ENCODE measurements at places on chromosomes 6 and 20. TPM values are rescaled to one million over a fixed set of nuclear protein-coding genes. Genes with fewer than 3 reads are reported as not detected.

DEFB132 gene
- not detected for polyA plus RNA-seq

EDN3 gene
- 30.9 TPM for polyA plus RNA-seq

COL9A3 gene
- polyA plus RNA-seq = 6.1 TPM

DZANK1 gene
- polyA plus RNA-seq = 2.5 TPM

GRCh38 chr6:155493026-155493693 is 37.5 kb upstream of the NOX3 start:
- no peak for DNase-seq

GRCh38 chr20:59120919-59121318 is 42.7 kb upstream of the ZNF831 start:
- DNase-seq = no peak

- no peak for DNase-seq
Observed at GRCh38 chr20:45164906-45165305, 9.8 kb upstream of the PI3 start.

DNA sequence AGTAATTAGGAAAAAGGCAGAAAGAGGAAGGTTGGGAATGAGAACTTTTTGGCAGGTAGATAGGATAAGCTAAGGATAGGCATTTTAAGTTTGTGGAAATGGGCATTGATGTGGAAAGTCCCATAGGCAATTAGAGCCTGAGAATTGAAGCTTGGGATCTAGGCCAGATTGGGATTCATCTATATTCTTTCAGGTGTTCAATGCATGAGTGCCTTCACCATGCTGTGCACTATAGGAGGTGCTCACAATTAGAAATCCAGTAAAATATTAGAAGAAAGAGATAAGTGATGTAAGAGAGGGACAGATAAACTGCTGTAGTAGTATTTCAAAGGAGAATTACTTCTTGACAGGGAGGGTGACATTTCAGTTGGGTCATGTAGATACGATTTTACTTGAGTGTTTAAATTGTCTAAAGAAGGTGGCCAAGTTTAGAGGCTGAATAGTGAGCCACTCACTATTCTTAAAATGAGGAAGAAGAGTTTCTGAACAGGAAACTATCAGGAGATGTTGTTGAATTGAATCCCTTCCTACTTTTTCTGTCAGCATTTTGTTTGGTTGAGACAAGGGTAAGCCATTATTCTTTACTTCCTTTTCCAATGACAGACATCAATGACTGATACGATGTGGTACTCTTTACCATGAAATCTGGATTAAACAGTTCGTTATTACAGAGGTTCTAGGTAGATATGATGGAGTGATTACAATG is 31.0 kb upstream of the CTAGE9 start:
- no peak for DNase-seq

- no peak for DNase-seq
Observed at GRCh38 chr6:156885562-156885961, 108.4 kb downstream of the ARID1B start.

DNA sequence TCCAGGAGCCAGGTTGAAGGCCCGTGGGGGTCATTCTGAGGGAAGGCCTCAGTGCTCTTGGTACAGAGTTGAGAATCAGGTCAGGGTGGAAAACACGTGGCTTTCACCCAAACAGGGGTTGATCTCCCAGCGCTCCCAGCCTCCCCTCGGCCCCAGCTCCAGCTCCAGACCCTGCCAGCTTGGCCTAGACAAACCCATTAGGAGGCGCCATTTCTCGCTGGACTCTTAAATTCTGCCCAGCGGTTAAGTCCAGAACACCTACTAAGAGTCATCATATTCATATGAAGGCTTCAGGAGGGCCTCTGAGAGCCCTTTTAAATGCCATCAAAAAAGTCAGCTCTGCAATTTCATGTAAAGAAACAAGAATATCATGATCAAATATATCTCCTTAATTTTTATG is 158.0 kb upstream of the RIN2 start:
- no peak for DNase-seq

GRCh38 chr6:704046-704445 is 11.1 kb upstream of the EXOC2 start:
- DNase-seq = no peak

GRCh38 chr6:142844065-142844755 is 100.8 kb downstream of the HIVEP2 start:
- no peak for DNase-seq

DNA sequence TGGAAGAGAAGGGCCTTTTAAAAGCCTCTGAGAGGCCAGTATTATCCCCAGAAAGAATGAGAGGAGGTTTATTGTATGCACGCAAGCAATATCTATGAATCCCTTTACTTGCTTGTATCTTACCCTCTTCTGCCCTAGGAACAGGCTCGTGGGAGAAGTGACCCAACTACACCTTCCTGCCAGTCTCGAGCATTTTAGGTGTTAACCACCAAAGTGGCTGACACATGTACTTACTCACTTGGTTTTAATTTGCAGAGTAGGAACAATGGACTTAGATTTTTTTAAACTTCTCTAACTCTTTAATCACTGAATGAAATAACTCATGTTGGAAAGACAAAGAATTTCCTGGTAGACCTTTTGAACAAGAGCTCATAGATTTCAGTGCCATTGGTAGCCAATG is 296.9 kb downstream of the PLCB1 start:
- DNase-seq = no peak

DNA sequence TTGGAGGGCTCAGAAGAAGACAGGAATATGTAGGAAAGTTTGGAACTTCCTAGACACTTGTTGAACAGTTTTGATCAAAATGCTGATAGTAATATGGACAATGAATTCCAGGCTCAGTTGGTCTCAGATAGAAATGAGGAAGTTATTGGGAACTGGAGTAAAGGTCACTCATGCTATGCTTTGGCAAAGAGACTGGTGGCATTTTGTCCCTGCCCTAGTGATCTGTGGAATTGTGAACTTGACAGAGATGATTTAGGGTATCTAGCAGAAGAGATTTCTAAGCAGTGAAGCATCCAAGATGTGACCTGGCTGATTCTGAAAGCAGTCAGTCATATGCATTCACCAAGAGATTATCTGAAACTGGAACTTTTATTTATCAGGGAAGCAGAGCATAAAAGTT is 45.1 kb downstream of the FRK start:
- no peak for DNase-seq
